ENCODE measurements at places on chromosomes 7 and 10.

DNA sequence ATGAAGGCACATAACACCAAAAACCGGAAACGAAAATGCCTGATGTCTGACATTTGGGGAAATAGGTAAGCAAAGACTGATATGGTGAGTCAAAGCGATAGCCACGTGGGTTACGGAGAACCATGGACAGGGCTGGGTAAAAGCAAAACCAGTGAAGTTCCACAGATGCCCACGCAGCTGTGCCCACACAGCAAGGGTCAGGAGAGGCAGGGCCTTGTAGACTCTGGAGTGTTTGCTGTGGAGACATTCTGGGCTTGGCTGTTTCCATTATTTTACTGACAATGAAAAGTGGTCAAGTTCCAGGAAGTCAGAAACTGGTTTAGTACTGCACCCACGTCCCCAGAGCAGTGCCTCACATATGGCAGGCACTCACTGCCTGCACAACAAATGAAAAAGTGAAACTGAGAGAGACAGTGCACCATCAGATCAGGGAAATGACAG, 148.7 kb downstream of the ZMYND11 start:
- no peak for DNase-seq

DNA sequence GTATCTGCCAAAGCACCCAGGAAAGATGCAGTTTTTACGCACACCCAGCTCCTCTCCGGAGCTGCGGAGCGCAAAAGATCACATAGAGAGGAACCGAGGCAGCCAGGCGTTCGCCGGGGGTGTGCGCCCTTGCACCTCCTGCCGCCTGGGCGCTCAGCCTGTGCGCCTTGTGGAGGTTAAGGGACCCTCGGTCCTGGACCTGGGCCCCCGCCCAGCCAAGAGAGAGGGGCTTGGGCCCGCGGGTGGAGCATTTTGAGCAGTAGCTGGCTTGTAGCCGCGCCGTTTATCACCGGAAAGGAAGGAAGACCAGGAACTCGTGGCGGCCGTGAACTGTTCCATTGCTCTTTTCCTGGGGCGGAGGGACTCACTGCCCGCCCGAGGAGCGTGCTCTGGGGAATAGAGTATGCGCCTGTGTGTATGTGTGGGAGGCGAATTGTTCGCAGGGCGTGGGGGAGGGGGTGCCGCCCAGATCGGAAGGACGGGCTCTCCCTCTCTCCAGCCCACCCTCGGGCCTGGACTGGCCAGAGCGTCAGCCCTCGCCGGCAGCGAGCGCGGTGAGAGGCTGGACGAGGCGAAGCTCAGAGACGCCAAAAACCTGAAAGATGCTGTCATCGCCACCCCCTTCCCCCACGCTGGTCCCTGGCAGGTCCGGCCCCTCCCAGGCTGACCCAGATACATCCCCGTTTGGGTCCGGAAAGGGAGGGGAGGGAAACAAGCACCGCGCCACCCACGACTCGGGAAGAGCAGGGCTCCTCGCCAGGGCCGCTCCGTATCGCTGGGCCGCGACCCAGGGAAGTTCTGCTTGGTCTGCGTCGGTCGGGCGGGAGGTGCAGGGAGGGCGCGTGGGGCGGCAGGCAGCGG, 1.2 kb upstream of the WNT2 start:
- no peak for DNase-seq

DNA sequence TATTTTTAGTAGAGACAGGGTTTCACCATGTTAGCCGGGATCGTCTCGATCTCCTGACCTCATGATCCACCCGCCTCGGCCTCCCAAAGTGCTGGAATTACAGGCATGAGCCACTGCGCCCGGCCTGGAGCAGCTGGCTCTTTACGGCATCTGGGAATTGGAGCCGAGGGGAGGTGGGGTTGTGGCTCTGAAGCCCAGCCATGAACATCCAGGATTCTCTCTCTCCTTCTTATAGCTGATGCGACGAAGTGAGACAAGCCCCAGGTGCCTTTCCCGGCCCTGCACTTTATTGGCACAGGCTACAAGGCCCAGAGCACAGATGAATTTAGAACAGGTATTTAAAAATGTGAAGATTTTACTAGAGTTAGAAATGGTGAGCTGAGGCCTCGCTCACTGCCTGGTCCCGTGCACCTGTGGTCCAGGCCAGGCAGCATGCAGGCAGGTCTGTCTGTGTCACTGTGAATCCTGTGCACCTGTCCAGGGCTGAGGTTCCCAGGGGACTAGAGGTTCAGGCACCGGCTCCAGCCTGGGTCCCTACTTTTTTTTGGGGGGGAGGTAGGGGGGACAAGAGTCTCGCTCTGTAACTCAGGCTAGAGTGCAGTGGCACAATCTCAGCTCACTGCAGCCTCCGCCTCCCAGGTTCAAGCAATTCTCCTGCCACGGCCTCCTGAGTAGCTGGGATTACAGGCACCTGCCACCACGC, 379.7 kb upstream of the FOXK1 start:
- no peak for DNase-seq

DNA sequence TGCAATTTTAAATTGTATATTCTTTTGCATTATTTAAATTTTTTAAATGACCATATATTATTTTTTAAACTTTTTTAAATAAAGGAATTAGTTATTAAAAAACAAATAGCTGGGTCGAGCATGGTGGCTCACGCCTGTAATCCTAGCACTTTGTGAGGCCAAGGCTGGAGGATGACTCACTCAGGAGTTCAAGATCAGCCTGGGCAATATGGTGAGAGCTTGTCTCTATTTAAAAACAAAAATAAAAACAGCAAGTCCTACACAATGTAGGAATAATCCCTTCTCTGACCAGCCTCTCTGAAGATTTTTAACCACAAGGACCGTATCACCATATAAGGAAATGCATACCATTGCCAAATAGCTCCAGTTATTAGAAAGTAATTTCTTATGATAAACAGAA, 19.6 kb downstream of the NOC3L start:
- DNase-seq: no peak

DNA sequence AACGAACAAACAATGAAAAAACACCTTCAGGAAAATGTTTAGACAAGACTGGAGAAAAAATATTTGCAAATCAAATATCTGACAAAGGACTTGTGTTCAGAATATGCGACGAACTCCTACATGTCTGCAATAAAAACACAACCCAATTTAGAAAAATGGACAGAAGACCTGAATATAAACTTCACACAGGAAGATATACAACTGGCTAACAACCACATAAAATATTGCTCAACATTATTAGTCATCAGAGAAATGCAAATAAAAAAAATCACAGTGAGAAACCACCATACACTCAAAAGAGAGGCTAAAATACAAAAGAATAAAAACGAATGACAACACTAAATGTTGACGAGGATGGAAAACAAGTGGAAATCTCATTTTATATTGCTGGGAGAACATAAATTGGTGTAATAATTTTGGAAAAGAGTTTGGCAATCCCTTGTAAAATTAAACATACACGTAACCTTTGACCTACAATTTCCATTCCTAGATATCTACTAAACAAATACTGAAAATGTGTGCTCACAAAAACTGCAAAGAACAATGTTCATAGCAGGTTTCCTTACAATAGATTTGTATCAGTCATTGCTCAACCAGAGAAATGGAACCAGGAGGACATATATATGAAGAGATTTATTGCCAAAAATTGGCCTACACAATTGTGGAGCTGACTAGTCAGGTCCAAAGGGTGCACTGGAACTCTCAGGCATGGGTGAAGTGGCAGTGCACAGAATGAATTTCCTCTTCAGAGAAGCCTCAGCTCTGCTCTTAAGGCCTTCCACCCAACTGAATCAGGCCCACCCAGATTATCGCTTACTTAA, 82.9 kb upstream of the OGDHL start:
- DNase-seq: no peak

- no peak for DNase-seq
Measured at GRCh38 chr7:37311355-37311754, 137.3 kb downstream of the ELMO1 start.

DNA sequence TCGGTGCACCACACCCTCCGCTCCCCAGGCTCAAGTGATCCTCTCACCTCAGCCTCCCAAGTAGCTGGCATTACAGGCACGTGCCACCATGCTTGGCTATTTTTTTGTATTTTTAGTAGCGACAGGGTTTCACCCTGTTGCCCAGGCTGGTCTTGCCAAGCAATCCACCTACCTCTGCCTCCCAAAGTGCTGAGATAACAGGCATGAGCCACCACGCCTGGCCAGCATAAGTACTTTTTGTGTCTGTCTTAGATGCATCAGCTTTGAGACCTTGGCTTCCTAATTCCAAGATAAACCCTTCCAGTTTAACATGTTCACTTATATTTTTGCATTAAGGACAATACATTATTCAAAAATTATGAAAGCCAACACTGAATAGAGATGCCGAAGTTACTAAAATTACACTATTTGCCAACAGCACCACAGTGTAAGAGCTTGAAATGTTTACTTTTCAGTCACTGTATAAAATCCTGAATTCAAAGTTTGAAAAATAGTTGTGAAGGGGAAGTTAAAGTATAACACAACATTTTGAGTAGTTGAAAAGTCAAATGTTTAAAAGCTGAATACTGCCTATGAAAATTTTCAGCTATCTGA, 36.5 kb downstream of the ANKIB1 start:
- no peak for DNase-seq

DNA sequence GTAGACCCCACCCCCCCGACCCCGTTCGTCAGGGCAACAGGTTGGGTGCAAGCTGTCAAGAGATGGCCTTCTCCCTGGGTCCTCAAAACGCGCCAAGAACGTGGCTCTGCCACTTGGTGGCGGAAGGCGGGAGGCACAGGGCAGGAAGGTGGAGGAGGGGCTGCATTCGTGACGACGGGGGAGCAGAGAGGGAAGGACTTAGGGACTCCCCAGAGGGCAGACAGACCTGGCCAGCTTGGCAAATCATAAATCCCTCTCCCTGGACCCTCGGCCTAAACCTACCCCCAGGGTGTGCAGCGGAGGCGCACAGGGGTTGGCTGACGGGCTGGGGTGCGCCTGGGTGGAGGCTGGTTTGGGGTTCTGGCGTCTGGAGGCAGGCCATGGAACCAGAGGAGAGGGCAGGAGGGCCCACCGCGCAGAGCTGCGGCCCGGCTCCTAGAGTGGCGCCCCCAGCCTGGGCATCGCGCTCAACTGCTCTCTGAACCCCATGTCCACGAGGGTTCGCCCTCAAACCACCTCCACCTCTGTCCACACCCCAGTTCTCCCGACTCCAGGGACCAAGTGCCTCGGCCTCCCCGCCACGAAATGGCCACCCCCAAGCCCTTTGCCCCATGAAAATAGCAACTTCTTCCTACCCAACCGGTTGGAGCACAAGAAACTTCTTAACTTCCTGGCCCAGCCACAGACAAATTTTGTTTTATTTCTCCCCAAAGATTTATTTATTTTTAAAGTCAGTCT, 10.8 kb upstream of the GATA3 start:
- no peak for DNase-seq

- no peak for DNase-seq
Measured at GRCh38 chr7:129370812-129371211, 63.4 kb upstream of the STRIP2 start.

- no peak for DNase-seq
Measured at GRCh38 chr10:122213766-122214165, 57.3 kb upstream of the BTBD16 start.
